Stimulated activated CD4-positive, alpha-beta T cell treated with anti-CD3 and anti-CD28 coated beads, Interleukin-12 subunit alpha, Interleukin-12 subunit beta, amount 100 ng/mL, for 48 hours (primary cell): ENCODE measurements at places on chromosomes 4 and X.

GRCh38 chr4:145881989-145882388 lies 56.6 kb downstream of the ZNF827 start:
- DNase-seq = no peak

DNA sequence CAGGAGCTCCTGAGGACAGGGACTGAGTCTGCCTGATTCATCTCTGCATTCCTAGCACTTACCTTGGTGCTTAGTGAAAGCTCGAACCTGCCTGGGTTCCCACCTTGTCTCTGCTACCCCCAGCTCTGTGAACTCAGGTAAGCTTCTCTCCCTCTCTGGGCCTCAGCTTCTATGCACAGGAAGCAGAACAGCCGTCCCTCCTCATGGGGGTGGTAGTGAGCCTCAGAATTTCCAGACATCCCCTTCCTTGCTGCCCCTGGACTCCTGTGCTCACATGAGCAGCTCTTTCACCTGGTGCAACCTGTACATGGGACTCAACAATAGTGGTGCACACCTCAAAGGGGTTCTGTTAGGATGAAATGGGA lies 50.8 kb downstream of the HTRA3 start:
- DNase-seq = no peak

DNA sequence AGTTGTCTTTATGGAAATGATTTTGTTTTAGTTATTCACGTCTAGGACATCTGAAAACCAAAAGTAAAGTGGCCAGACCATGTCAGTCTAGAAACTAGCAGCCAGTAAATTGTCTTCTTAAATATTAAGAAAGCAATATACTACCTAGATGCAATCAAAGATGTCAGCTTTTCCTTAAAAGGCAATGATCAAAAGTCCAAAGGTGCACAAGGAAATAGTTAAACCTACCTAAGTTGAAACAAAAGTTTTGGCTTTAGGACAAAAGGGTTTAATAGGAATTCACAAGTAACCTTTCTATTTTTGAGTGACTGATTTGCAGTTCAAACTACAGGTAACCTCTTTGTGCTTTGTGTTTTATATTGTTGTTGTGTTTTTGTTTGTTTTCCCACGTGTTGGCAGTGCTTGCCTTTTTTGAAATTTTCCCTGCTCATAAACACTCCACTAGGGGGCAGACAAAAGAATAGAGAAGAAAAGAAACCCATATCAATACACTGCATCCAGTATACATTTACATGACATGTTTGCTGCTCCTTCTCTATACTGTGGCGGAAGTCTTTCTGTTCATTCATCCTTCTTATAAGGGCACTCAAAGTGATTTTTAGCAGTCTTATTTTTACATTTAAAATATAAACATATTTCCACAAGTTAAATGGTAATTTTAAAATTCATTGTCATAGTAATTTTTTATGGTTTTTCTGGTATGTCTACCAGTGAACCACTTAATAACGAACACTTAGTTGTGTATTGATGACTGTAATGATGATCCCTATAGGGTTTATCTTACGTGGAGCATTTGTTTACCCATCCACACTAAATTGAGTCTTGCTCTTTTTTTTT lies 62.7 kb downstream of the GAB1 start:
- DNase-seq = no peak

DNA sequence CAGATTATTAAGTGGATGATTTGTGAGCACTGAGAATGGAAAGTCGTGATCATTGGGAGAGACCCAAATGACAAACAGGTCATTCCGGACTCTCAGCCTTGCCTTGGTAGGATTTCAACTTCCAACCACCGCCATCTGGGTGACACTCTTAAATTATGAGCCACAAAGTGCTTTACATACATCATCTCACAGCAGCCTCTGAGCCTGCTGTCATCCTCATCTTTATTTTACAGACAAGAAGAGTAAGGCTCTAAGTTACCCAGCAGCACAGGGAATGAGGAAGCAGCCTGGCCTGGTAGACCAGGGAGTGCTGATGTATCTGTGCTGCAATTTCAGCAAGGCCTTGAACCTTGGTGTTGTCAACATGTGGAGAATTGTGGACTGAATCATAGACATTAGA lies 105.8 kb upstream of the TRIM2 start:
- no peak for DNase-seq

GRCh38 chr4:140839888-140840790 lies 84.0 kb upstream of the TBC1D9 start:
- DNase-seq = no peak

DNA sequence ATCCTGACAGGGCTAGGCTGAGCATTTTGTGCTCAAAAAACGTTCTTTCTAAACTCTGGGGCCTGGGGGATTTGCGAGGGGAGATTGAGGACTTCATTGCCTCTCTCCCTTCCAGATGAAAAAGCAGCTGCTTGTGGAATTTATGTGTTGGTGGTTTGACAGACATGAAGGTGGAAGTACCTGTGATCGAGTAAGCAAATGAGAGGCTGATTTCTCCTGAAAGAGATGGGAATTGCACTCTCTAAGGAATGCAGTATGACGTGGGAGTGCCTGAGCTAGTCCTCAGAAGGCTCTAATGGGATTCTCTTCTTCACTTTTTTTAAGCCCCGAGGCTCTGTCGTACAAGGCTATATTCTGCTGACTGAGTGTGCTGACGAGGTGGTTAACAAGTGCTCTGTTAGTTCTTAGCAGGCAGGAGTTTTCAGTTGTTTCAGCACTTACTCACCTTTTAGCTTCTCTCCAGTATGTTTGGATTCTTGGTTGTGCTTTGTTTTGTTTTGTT lies 426.8 kb upstream of the CNKSR2 start:
- no peak for DNase-seq
